ENCODE measurements at places on chromosomes 3 and 15. TPM values are rescaled to one million over a fixed set of nuclear protein-coding genes. Genes with fewer than 3 reads are reported as not detected.

DNA sequence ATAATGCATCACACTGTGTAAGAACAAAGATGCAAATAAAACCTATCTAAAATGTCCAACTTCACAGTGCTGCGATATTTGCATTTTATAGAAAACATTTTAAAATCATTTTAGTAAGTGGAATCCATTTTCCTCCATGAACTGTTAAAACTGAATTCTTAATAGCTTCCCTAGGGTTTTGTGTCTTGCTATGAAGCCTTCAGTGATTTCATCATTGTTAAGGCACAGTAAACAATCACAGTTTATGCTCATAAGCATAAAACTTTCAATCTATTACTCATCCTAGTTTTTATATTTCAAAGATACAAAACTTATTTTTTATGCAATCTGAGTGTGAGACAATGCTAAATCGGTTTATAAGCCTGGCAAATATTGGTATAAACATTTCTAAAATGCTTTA lies 509.7 kb downstream of the TUSC7 start:
- DNase-seq, result no peak

DNA sequence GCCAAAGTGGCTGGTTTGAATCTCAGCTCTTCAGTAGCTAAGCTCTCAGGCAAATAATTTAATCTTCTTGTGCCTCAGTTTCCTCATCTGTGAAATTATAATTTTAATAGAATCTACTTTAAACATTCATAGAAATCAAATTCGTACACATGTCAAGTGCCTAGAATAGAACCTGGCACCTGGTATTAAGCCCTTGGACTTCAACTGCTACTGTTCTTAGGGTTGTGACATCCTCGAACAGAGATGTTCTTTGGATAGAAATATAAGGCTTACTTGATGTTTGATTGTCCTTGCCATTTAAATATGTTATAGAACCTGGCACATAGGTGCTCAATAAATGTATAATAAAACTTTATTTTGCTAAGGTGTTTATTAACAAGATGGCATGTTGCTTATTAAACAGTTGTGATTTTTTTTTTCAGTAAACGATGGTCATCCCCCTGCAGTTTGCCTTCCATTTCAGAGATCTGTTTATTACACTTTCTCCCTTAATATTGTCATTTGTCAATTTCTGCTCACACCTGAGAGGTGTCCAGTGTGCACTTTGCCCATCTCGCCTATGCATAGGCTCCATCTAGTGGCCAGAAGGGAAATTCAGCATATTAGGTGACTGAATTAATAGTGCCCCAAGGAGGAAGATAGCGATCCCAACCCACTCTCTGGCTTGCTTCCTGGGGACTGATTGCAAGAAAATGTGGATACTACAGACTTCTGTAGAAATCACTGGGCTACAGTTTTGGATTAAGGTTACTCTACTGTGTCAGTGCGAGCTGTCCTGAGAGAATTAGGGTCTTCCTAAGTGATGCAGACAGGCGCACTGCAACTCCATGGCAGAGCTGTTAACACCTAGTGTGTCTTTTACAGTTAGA lies 10.7 kb downstream of the IGF1R start:
- no peak for DNase-seq

The LEKR1 gene
- total RNA-seq, result not detected

The SPRED1 gene
- 9.4 TPM for total RNA-seq

GRCh38 chr15:64013179-64014062 lies 32.9 kb downstream of the DAPK2 start:
- no peak for DNase-seq

DNA sequence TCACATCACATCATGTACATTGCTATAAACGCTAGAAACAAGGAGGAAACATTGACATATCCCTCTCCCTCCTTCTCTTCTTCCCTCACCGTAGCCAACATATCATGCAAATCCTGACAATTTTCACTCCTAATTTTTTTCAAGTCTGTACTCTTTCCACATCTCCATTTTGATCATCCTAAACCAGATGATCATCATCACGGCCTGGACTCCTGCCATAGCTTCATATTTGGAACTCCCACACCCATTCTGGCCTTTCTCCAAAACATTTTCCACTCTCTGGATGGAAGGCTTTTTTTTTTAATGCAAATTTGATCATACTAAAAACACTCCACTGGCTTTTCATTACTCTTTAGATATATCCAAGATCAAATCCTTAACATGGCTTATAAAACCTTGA lies 248.0 kb upstream of the CNTN3 start:
- DNase-seq, result no peak

DNA sequence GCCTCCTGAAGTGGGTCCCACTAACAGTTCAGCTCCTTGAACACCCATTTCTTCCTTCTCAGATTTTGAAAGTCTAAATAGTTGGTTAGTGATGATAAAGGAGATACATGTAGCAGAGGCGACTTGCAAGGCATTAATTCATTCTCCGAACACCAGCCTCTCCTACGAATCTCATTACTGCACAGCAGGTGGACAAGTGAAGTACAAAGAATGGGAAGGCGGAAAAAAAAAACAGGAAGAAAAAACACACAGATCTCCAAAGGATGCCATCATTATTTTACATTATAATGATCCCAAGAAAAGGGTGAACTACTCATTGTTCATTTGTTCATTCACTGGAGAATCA lies 276.5 kb downstream of the MAGI1 start:
- DNase-seq, result no peak

The CD86 gene
- total RNA-seq, result not detected

GRCh38 chr3:56881841-56882240 lies 80.1 kb upstream of the ARHGEF3 start:
- DNase-seq, result no peak

The DGKG gene
- 11.1 TPM for total RNA-seq

GRCh38 chr3:120072867-120073525 lies 21.3 kb downstream of the GSK3B start:
- no peak for DNase-seq

The OSBPL10 gene
- total RNA-seq, result 169 TPM

DNA sequence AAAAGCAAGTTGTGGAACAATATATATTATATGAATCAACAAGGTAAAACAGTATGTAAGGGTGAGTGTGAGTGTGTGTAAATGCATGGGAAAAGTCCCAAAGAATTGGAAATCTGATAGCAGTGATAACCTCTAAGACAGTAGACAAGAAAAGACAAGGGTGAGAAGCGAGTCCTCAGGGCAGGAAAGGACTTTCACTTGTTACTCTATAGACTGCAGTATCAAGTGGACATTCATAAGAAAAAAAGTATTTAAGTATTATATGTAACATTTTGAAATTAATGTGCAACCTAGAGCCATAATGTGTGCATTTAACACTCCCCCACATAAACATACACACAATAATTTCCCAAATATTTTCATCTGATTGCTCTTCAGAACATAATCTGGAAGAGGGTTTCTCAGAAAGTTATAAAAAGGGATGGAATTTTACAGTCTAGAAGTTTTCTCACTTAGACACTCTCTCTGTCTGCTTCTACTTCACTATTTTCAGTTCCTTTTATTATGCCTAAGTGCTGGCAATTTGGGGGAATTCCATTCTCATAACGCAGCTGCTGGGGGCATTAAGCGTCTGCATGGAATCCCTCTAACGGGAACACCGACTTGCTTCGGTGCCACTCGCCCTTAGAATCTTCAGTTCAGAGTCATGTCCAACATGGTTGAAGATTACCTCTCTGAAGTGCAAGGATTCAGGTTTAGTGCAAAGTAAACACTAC lies 50.0 kb upstream of the CDIN1 start:
- no peak for DNase-seq

GRCh38 chr15:40258544-40258943 lies 19.7 kb downstream of the PAK6 start:
- DNase-seq, result no peak

The PCSK6 gene
- total RNA-seq, result 3.9 TPM

The PROS1 gene
- total RNA-seq, result 44.2 TPM

GRCh38 chr15:94387849-94388441 lies 156.6 kb downstream of the MCTP2 start:
- no peak for DNase-seq

GRCh38 chr15:74611341-74611740 lies 4.3 kb upstream of the CLK3 start:
- DNase-seq, result no peak

- no peak for DNase-seq
Measured at GRCh38 chr15:39869858-39870515, 50.1 kb downstream of the GPR176 start.

- no peak for DNase-seq
Measured at GRCh38 chr3:4712109-4712508, 219.0 kb downstream of the ITPR1 start.

- no peak for DNase-seq
Measured at GRCh38 chr15:88454867-88455810, 12.0 kb downstream of the MRPL46 start.

DNA sequence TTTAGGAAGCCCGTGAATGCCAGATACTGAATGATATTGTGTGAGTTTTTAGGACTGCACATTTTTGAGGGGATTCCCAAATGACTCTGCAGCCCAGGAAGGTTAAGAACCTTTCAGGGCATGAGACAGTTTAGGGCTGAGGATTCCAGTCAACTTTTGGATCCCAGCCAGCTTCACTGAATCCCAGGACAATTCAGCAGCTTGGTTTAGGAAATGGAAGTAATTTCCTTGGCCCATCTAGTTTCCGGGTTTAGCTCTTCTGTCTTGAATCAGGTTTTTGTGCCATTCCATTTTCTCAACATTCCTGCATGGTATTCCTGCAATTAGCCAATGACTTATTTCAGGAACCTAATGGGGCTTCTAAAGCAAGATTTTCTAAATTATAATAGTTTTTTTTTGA lies 253.9 kb downstream of the LSAMP start:
- no peak for DNase-seq

GRCh38 chr3:71392251-71392650 lies 191.3 kb downstream of the FOXP1 start:
- DNase-seq, result no peak

The EPM2AIP1 gene
- 1.9 TPM for total RNA-seq

GRCh38 chr3:10437272-10437994 lies 68.0 kb downstream of the ATP2B2 start:
- DNase-seq, result no peak

DNA sequence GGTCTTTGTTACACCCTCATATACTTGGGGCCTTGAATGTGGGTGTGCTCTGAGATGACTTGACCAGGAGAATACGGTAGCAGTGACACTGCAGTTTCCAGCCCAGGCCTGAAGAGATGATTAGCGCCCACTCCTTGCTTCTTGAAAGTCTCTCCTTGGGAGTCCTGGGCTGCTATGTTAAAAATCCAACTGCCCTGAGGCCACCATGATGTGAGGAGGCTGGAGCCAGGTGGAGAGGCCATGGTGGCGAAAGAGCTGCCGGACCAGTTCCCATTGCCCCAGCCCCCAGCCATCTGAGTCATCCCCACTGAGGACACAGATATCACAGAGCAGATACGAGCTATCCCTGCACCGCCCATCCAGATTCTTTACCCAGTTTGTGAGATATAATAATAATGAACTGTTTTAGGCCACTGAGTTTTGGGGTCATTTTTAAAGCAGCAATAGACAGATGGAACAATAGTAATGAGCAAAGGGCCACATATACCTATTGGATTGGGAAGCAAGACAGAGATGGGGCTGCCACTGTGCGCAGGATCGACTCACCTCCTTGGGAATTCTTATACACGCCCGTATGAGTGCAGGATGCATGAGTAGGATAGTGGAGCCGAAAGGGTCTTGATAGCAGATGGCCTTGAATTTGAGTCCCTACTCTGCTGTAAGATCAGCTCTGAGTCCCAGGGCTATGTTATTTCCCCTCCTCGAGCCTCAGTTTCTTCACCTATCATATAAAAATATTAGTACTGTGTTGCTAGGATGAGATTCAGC lies 12.1 kb upstream of the GATA2 start:
- DNase-seq, result no peak

DNA sequence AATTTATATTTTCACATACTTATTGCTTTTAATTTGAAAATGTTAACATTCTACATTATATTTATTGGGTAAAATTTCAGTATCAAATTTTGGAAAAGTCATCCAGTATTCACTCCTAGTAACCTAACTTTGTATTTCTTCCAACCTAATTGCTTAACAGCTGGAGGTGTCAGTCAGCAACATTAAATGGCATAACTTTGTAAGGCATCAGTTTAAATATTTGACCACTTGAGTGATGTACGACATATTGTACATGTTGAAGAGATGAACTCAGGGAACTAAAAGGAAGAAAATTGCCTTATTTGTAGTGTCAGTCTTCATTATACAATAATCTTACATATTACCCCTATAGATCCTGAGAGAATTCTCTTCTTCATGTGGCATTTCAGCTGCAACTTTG lies 326.8 kb downstream of the NAALADL2 start:
- no peak for DNase-seq

DNA sequence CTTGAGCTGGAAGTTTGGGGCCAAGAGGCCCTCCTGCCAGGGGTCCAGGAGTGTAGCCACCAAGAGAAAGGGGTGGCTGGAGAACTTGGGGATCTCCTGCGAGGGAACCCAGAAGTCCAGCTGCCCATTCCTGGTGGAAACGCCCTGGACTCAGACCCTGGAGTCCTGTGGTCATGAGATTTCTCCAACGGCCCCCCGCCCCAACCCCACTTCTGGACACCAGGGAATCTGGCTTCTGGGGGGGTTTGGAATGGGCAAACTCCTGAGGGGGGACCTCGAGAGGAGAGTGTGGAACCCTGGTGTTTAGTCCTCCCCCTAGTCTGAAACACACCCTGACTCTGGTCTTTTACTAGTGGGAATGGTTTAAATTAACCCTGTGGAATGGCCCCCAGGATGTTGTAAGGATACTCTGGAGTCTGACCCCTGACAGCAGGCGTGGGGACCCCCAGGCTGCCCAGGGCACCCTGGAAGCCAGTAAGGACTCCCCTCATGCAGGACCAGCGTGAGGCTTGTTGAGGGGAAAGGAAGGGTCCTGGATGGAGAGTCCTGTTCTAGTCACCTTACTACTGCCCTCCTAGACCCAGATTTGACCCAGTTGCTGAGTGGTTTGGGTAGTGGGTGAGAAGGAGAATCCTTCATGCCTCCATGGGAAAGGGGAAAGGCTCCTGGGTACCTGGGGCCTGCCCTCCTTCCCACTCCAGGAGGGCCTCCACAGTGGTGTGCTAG lies 540 bp downstream of the KLHDC8B start:
- DNase-seq, result no peak
